NCI-H774 (cell line): ENCODE measurements at places on chromosomes 12 and 14.

DNA sequence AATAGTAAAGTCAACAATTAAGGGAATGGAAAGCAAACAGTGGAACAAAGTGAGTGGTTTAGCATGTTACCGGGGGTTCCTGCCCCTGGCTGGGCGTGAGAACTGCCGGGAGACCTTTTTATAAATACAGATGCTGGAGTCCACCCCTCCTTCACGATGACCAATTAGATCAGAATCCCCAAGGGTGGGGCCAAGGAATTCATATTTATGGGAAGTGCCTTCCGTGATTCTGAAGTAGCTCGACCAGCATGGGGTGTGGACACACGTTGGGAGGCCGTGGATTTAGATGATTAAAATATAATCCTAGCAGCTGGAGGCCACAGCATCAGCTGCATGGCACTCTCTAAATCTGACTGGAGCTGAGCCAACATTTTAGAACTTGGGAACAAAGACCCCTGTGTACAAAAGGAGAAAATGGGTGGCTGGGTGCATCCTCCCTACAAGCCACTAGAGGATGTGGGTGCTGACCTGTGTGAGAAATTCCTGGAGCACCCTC lies 87.9 kb downstream of the SRRM4 start:
- DNase-seq, result peak; percentile 53

DNA sequence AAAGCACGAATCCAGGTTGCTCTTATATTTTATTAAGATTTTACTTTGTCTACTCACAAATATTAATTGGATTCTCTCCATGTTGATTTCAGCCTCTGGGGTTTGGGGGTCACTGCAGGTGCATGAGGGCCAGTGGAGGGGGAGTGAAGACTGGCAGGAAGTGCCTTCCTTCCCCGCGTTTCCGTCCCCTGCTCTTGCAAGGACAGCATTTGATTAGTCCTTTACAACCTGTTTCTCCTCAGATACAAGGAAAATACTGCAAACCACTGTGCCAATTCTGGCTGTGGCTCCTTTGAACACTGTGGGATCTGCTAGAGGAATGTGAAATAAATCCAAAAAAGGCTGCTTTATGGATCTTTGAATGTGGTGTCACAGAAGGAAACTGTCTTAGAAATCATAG lies 291.8 kb downstream of the ETNK1 start:
- DNase-seq, result no peak

DNA sequence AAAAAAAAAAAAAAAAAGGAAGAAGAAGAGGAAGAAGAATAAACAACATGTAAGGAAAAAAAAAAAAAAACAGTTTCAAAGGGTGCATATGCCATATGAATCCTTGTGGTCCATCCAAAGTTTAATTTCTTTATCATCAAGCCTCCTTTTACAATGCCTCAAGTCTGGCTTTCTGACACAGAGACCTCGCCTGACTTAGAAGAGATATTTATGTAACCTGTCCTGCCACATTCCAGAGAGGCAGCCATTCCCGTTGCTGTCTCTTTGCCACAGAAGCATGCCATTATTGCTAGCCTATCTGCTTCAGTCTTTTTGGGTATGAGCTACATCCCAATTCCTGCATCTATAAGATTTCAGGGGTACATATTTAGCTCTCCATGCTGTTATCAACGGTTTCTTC lies 596.7 kb upstream of the ATP2B1 start:
- no peak for DNase-seq

- DNase-seq, result no peak
Observed at GRCh38 chr12:104764225-104765091, 193.6 kb downstream of the SLC41A2 start.

GRCh38 chr14:31138301-31138700 lies 69.3 kb downstream of the HECTD1 start:
- DNase-seq, result no peak

DNA sequence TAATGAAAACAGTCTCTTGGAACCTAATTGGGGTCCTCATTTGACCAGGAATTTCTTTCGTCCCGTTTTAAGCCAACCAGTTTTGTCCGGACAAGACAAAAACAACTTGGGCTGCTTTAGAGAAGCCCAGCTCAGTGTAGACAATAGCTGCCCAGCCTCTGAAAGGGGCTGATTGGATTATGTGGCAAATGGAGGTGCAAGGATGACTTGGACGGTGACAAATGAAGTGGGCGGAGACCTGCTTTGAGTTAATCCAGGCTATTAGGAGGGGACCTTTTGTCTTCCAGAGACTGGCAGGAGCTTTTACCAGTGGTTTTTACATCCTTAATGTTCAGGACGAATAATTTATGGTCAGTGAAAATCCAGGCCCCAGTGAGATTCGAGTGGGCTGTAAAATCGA lies 4.8 kb downstream of the MEG3 start:
- DNase-seq, result no peak

GRCh38 chr14:89540009-89540829 lies 123.2 kb upstream of the FOXN3 start:
- no peak for DNase-seq

DNA sequence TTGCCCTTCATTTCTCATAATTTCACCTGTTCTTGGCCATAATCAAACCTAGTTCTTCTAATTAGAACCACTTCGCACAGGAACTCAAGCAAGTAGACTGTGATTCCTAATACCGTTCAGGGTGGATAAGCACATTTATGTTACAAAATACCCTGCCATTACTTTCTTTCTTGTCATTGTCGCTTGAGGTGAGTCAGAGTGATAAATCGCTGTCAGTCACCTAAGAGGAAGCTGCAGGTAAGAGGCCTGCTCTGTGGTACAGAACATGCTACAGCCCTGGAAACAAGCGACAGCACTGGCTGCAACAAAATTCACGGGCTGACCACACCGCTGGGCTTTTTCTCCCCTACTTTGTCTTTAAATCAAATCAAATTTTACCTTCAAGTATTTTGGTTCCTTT lies 218.2 kb downstream of the ANO6 start:
- no peak for DNase-seq

- no peak for DNase-seq
Observed at GRCh38 chr12:21607701-21608100, 3.1 kb upstream of the GYS2 start.

DNA sequence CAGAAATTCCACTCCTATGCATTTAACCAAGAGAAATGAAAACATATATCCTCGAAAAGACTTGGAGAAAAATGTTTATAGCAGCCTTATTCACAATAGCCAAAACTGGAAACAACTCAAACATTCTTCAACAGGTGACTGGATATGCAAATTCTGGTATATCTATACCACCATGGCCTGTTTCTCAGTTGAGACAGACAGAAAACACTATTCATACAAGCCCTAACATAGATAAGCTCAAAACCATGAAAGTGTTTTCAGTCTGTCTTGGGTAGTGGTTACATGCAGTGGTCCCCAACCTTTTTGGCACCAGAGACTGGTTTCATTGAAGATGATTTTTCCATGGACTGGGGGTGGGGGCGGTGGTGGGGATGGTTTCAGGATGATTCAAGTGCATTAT lies 83.8 kb downstream of the SRGAP1 start:
- no peak for DNase-seq

GRCh38 chr14:69115407-69116185 lies 37.3 kb downstream of the DCAF5 start:
- DNase-seq, result no peak

DNA sequence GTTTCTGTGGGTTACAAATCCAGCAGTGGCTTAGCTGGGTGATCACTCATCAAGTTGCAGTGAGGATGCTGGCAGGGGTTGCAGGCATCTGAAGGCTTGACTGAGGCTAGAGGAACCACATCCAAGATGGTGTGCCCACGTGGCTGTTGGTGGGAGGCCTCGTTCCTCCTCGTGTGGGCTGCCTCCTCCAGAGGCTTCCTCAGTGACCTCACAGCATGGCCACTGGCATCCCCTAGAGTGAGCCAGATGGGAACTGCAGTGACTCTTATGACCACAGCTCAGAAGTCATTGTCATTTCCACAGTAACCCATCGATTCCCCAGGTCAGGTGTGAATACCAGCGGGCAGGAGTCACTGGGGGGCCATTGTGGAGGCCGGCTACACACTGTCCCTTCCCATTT lies 17.8 kb downstream of the AACS start:
- DNase-seq, result no peak

DNA sequence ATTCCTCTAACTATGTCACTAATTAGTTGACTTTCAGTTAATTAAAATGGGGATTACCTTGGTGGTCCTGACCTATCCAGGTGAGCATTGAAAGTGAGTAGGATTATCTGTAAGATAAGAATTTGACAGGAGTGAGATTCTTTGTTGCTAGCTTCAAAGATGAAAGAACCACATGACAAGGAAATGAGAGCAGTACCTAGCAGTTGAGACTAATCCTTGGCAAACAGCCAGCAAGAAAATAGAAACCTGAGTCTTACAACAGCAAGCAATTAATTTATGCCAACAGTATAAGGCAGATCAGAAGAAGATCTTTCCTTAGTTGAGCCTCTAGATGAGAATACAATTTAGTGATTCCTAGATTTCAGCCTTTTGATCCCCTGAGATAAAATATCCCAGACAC lies 1058.4 kb downstream of the LRFN5 start:
- DNase-seq, result no peak

- peak; percentile 40 for DNase-seq
Observed at GRCh38 chr14:63203618-63204406, 431 bp upstream of the RHOJ start.

- DNase-seq, result peak; percentile 62
Observed at GRCh38 chr14:90093942-90094595, 32.3 kb downstream of the KCNK13 start.

GRCh38 chr14:104881369-104881979 lies 16.4 kb downstream of the CEP170B start:
- peak; percentile 78 for DNase-seq

GRCh38 chr14:89053303-89053702 lies 228.9 kb downstream of the TTC8 start:
- DNase-seq, result no peak

- no peak for DNase-seq
Observed at GRCh38 chr12:76688631-76689030, 75.3 kb upstream of the ZDHHC17 start.

DNA sequence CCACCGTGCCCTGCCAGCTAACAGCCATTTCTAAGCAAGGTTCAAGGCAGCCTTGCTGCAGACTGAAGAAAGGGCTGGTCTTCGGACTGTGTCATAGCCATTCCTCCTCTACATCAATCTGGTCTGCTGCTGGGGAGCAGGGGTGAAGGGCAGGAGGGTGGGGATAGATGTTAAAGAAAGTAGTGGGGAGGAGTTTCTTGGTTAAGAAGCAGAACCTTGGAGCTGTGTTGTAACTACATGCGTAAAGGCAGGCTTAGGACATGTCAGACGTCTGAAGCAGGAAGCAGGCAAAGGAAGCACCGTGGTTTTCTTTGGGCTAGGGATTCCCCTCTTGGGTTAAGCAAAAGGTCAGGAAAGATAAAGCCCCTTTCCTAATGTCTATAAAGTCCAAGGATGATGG lies 18.1 kb upstream of the NEK9 start:
- DNase-seq, result no peak

DNA sequence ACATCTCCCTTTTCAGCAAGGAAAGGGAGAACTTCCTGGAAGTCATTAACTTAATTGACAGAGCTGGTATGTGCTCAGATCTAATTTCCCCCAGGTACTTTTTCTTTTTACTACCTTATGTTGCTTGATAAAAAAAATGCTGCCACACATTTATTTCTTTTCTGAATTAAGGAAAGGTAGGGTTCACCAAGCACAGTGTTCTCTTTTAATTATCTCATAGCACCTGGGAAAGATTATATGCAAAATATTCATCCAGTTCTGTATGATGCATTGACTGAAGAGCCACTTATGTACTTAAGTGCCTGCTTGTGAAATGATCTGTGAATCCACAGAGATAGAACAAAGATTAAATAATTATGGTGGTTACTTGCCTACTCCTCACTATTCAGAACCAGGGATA lies 25.1 kb downstream of the KCNC2 start:
- peak; percentile 22 for DNase-seq

- DNase-seq, result no peak
Observed at GRCh38 chr12:78802593-78802992, 62.0 kb upstream of the SYT1 start.

- peak; percentile 56 for DNase-seq
Observed at GRCh38 chr12:127108360-127109215, 1158.4 kb upstream of the TMEM132C start.

DNA sequence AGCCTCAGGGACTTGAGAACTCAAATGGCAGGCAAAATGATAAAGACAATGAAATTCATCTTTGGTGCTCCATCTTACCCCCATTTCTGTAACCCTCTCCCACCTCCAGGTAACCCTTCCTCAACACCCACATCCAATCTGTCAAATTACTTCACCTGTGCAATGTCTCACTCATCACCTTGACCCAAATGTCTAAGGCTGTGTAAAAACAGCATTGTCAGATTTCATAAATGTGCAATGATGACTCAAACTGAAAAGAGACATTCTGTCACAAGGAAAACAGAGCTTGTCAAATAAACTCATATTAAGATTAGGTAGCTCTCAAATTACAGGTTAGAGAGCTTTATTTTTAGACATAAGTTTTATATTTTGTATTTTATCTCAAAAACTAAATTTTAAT lies 19.9 kb upstream of the COCH start:
- DNase-seq, result no peak

GRCh38 chr14:105168979-105169507 lies 467 bp upstream of the JAG2 start:
- DNase-seq, result no peak

- no peak for DNase-seq
Observed at GRCh38 chr14:69270097-69270496, 10.1 kb downstream of the GALNT16 start.

DNA sequence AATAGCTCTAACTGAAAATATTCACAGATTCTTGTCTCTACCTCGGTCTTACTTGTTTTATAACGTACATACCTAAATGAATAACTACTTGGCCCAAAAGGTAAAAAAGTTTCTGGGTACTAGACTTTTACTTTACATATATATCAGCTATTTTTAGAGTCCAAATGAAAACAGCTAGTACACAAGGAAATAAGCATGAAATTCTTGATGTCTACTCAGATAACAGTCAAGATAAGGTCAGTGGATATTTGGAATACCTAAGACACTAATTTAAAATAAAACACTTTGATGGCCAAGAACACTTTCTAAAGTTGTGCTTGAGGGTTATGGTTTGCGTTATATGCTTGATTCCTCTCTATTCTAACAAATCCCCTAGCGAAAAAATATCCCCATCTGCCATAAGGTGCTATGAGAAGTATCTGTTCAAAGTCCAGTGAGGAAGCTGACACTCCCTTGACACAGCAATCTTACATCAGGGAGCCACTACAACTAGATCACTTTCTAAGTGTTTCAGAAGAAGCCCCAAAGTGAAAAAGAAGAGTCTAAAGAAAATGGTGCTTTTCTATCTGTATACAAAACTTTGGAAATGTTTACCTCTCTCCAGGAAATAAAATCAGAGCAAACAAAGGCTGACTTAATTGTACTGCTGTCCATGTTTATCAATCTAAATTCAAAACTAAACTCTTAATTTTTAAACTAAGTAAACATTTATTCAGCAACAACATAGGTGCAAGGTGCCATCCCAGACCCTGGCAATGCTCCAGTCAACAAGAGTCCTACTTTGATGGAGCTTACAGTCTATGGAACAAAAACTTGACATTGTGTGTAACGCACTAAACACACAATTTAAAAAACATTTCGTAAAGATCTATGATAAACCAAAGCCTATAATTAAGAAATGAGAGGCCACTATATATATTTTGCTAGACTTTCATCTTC lies 11.7 kb downstream of the PTPN21 start:
- DNase-seq, result no peak
